Frontal cortex (tissue), 4 donors: ENCODE measurements at places on chromosomes 2 and 18. TPM values are rescaled to one million over a fixed set of nuclear protein-coding genes. Genes with fewer than 3 reads are reported as not detected.

GRCh38 chr2:38509314-38509946, 93.3 kb downstream of the HNRNPLL start:
- DNase-seq: no peak

DNA sequence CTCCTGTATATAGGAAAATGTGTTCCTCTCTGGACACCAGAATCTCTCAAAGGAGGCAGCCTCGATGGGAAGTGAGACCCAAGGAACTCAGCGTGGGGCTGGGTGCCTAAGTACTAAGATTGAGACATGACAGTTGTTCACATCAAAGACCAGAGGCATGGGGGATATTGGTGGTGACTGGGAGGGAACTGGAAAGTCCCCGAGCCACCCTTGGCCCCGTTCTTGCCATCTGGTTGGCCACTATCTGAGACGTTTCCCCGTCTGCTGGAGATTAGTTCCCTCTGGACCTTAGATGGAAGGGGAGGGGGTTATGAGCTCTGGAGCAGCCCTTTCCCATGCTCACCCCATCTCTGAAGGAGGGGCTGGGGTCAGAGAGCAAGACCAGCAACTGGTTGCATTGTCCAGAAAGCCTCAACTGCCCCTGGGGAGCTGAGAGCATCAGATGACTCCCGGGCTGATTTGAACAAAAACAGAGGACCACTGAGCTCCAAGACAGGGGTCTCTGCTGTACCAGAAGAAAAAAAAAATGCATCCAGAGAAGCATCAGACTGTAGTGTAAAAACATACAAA, 11.8 kb downstream of the FBLN7 start:
- DNase-seq: no peak

GRCh38 chr2:121173806-121174205, 111.2 kb downstream of the TFCP2L1 start:
- DNase-seq: no peak

GRCh38 chr2:157421964-157422363, 21.9 kb downstream of the CYTIP start:
- no peak for DNase-seq

DNA sequence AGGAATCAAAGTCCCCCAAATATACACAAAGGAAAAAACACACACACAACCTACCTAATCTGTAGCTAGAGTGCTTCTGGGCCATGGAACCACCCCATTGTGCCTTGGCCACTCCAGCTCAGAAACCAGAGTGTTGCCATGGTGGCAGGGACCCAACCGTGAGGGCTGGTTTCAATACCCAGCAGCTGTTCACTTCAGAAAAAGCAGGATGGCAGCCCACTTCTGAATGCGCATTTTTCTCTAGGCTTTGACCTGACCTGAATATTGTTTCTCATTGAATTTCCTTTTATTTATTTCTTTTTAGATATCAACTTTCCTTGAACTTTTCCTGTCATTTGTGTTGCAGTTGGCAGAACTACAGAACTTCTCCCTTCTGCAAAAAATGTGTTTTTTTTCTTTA, 43.0 kb upstream of the EHBP1 start:
- no peak for DNase-seq

DNA sequence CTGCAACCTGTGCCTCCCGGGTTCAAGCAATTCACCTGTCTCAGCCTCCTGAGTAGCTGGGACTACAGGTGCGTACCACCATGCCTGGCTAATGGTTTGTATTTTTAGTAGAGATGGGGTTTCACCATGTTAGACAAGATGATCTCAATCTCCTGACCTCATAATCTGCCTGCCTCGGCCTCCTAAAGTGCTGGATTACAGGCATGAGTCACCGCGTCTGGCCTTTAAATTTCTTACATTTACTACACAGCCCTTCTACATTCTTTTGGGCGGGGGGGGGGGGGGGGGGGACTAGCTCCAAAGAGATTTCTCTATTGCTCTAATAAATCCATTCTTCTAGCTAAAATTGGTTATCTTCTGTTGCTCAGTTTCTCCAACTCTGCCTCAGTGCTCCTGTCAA, 964.9 kb upstream of the ACVR2A start:
- DNase-seq: no peak

CNTNAP5 gene
- total RNA-seq: 30.6 TPM

VWC2L gene
- 4.1 TPM for total RNA-seq
